SK-N-SH treated with all-trans-retinoic acid at 6 μM for 48 hours (cell line): ENCODE measurements at places on chromosomes 1 and 21.

DNA sequence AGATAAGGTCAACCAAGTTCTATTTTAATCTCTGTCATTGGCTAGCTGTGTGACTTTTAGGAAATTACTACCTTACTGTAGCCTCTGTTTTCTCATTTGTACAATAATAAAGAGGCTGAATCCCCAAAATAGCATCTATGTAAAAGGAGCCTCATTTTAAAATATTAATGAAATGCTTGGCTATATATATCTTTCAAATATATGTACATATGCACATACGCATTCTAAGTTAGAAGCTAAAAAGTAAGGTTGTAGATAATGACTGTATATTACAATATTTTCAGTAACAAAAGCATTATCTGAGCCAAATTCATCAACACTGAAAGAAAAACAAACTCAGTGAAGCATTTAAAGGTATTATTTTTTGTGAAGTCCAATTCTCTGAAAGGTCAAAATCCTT is 44.6 kb downstream of the TYW3 start:
- ATAC-seq, result no peak

- ATAC-seq, result peak; percentile 68
Observed at GRCh38 chr1:114219172-114219868, 65.7 kb upstream of the SYT6 start.

DNA sequence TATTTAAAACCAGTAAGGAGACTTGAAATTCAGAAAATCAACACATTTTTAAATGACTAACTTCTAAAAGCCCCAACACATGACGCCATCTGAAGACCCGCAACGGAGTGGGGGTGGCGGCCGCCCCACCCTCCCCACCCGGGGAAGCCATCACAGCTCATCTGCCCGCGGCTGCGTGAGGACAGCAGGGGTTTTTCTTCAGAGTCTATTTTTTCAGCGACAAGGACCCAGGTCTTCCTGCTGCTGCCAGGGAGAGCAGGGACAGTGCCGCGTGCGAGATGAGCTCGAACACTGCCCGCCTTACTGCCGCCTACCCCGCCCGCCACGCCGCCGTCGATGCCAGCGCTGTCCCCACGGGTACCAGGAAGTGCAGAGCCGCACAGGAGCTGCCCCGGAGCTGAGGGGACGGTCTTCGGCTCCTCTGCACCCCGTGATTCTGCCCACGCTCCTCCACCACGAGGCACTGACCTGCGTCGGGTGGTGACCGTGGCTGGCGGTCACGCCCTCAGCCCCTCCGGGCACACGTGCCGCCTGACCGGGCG is 79.0 kb downstream of the SKI start:
- no peak for ATAC-seq

- ATAC-seq, result no peak
Observed at GRCh38 chr1:216926720-216927510, 203.7 kb upstream of the ESRRG start.

DNA sequence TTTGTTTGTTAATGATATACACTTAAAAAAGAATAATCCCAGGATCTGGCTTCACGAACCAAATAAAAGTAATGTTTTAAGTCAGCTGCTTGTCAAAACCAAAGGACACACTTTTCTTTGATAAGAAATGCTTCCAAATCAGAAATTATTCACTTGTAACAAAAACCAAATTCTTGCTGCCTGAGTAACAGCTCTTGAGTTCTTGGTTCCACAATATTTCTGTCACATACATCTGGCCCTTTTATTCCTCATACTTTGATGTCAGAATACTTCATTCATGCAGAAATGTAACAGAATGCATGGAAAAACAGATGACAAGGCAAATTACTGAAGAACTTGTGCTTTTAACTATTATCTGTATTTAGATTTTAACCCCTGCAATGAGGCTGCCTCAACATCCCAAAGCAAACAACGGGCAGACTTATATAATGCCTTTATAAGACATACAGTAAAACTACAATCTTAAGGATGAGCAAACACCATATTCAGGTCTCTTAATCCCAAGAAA is 1.5 kb downstream of the VAMP4 start:
- ATAC-seq, result no peak

GRCh38 chr1:112990271-112990670 is 34.3 kb upstream of the SLC16A1 start:
- ATAC-seq, result no peak

- no peak for ATAC-seq
Observed at GRCh38 chr1:67575861-67576260, 109.1 kb upstream of the GADD45A start.

DNA sequence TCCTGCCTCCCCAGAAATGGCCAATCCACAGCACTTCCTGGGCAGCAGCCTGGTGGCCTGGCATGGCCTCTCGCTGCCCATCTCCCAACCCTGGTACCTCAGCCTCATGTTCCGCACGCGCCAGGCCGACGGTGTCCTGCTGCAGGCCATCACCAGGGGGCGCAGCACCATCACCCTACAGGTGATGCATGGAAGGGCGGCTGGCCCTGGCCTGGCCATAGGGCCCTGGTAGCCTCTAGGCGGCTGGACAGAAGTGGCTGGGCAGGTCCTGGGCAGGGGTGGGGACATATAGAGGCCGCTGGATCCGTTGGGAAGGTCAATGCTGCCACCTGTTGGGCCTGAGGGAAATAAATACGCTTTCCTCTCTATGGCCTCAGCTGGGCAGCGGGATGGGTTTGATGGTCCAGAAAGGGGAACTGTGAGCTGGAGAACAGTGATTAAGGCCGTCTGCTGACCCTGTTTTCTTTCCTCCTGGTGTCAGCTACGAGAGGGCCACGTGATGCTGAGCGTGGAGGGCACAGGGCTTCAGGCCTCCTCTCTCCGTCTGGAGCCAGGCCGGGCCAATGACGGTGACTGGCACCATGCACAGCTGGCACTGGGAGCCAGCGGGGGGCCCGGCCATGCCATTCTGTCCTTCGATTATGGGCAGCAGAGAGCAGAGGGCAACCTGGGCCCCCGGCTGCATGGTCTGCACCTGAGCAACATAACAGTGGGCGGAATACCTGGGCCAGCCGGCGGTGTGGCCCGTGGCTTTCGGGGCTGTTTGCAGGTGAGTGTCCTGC is 14.4 kb downstream of the CELSR2 start:
- ATAC-seq, result peak; percentile 96

GRCh38 chr1:162549001-162549400 is 12.5 kb upstream of the UAP1 start:
- ATAC-seq, result no peak

- ATAC-seq, result no peak
Observed at GRCh38 chr1:9120312-9120958, 8.5 kb downstream of the GPR157 start.

- no peak; the same call in 2 of the 3 replicates for ATAC-seq
Observed at GRCh38 chr1:98221923-98222322, 301.1 kb upstream of the DPYD start.

GRCh38 chr1:46284597-46285564 is 18.5 kb downstream of the LRRC41 start:
- ATAC-seq, result no peak

- no peak for ATAC-seq
Observed at GRCh38 chr1:101918277-101918676, 78.4 kb downstream of the OLFM3 start.

DNA sequence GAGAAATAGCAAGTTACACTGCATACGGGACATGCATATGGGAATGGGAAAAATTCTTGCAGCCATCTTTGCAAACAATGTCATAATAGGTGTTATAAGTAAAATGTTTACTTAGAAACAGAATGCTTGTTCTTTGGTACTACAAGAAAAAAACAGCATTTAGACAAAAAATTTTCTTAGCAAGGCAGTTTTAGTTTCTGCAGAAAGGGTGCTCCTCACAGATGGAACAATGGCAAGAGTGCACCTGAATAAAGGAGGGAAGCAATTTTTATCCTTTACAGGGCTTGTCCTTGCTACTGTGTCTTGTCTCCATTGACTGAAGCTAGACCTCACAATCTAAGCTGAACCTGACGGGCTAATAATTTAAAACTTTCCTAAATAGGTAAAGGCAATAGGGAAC is 79.2 kb upstream of the DESI2 start:
- no peak for ATAC-seq

- no peak for ATAC-seq
Observed at GRCh38 chr21:43348801-43349261, 78.1 kb downstream of the SIK1 start.

- peak; percentile 69 for ATAC-seq
Observed at GRCh38 chr1:59738152-59738551, 76.6 kb upstream of the HOOK1 start.
